ENCODE measurements at places on chromosomes 16 and 17.

DNA sequence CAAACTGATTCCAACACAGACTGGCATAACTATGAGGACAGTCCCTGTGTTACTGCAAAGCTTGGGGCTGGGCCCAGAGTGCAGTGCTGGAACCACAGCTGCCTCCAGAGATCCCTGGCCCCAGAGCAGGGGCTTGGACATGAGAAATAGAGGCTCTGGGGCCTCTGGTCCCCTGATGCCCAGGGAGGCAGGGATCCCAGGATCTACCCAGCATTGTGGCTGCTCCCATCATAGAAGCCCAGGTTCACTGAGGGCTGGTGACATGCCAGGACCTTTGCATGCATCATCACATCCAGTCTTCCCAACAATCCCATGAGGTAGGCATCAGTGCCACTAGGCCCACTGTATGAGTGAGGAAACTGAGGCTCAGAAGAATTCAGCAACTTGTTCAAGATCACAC is 95.8 kb downstream of the TMEM132E start:
- DNase-seq: no peak

DNA sequence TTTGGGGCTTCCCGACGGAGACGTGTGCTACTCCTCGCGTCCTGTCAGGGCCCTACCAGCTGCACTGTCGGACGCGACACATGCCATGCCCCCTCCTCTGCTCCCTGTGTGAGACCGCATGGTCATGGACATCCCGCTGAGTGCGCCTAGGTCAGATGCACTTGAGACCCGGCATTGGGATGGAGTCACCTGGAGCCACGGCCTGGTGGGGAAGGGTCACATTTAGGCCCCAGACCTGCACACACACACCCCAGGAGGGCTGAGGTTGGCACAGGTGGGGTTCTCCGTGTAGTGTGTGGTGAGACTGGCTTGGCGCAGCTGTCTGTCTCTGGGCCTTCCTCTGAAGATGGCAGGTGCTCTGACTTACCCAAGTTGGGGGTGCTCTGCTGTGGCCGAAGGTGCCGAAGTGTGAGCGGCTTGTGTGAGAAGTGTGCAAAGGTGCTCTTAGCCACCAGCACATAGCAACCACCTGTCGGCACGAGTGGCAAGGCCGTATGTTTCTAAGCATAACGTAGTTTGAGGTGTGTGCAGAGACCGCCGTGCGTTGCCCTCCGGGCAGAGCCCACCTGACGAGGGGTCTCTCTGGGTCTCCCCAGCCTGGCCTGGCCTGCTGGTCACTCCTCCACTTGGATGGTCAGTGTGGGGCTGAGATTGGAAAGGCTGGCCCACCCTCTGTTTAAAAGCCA is 108.6 kb downstream of the BANP start:
- no peak for DNase-seq

- no peak for DNase-seq
Measured at GRCh38 chr16:3266873-3267537, 10.6 kb upstream of the MEFV start.

DNA sequence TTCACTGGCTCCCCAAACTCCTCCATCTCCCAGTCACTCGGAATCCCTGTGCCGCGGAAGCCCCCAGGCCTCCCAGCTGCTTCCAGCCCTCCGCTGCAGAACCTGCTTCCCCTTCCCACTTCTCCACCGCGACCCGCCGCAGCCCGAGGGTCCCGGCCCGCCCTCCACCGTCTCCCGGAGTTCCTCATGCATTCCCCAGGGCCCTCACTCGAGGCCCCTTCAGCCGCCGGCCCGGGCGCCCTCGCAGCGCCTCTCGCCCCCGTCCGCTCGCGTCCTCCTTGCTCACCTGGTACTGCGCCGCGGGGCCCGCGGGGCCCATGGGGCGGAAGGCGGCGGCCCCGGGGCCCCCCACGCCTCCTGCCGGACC is 329 bp downstream of the SMARCD2 start:
- DNase-seq: no peak

GRCh38 chr17:70535986-70536385 is 366.7 kb downstream of the KCNJ2 start:
- no peak for DNase-seq

DNA sequence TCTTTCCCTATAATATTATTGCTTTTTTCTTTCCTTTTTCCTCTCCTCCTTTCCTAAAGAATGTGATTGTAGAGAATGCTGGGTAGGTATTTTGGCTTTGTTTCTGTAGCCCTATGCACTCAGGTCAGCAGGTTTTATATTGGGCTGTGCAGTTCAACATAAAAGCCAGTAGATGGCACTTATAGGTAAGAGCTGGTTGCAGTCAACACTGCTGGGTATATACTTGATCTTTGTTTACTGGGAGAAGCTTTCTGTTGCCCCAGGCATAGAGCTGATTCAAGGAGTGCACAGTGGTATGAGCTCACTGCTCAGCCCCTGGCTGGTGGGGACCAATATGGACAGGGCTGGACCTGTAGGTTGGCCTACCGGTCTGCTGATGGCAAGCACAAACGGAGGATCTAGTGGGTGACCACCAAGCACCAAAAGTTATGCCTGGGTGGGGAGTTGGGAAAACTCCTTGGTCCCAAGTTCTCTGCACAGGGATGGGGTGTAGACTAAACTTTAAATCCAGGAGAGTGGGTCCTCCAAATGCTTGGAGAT is 378.9 kb downstream of the PMP22 start:
- no peak for DNase-seq

DNA sequence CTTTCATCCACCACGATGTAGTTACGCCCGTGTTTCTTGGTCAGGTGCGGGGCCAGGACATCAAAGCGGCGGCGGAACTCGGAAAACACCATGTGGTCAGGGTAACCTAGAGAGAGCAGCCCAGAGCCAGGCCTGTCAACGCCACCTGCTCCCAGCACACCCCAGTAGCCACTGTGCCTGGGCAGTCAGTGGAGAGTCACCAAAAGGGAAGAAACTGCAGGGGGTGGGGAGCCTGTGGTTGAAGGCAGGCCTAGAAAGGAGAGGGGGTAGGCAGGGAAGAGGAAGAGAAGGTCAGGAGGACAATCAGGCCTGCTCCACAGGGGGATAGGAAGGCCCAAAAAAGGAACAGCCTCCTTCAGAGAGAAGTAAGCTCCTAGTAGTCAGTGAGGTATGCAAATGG is 64.1 kb downstream of the PIPOX start:
- no peak for DNase-seq

DNA sequence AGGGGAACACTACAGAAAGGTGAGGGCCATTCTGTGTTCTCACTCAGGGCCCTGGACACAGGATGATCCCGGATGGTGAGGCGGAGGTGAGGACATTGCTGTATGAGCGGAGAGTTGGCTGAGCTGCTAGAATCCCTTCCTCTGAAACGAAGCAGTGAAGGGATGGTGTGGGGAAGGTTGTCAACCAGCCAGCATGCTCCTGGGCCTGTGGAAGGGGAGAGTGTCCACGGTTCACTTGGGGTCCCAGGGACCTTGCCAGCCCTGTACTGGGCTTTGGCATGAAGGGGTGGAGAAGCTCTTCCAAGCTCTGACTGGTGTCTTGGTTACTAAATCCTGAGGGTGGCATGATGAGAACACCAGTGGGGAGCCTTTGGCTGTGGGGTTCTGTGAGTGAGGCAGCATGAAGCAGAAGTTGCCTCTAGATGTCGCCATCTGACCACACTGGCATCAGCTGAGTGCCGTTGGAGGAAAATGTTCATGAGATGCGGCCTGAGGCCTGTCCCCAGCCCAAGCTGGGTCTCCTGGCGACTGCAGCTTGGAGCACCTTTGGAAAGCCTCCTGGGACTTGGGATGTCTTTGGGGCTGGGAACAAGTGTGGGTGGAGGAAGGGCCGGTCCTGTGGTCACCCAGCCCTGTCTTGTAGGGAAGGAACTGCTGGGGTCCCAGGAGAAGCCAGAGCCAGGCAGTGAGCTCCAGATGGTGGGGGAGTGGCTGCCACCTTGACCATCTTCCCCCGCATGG is 14.8 kb downstream of the PDP2 start:
- no peak for DNase-seq

DNA sequence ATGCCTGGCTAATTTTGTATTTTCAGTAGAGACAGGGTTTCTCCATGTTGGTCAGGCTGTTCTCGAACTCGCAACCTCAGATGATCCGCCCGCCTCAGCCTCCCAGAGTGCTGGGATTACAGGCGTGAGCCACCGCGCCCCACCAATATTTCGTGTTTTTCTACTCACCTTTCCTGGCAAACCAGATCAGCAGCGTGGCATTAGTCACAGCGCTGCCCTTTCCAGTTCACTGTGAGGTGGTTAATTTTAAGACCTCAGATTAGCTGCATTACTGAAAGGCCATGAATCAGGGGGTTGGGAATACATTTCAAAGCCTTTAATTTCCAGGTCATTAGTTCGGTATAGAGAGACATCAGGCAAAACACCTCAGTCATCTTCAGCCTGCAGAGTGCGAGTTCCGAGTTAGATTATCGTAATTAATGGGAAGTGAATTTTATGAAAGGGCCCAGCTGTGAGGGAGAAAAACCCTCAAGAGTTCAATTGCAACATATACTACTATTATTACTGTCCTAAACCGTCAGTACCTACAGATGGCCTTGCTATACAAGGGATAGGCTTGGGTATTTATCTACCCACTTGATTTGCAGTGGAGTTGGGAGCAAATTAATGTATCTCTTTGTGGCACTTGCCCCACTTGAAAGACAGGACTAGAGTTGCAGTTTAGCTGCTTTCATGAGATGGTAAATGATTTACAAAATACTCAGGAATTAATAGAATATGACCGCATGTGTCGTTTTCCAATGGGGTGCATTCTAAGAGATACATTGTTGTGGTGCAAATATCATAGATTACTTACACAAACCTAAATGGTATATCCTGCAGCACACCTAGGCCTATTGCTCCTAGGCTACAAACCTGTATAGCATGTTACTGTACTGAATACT is 2.1 kb upstream of the USP32 start:
- no peak for DNase-seq

GRCh38 chr16:31134625-31135534 is 647 bp downstream of the PRSS8 start:
- DNase-seq: no peak

- no peak for DNase-seq
Measured at GRCh38 chr17:2198927-2199326, 104.7 kb downstream of the SMG6 start.

DNA sequence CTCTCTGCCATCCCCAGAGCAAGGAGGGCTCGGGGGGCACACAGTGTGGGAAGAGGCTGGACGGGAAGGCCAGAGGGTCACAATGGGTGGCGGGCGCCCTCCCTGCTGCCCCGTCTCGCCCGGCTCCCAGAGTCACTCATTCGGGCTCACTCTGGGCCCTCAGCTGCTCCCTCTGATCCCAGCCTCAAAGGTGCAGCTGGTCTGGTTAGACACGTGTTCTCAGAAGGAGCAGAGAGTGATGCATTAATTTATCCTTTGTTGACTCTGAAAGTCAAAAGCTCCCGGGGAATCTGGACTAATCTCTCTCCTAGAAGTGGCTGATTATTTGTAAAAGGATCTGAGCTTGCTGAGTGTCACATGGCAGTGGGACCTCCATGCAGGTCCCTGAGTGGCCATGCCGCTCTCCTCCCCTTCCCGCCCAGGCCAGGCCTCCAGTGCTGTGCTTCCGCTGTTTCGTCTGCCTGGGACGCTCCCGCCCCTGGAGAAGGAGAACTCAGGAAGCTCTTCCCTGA is 87.5 kb downstream of the SEC14L1 start:
- peak; percentile 61 for DNase-seq

- no peak for DNase-seq
Measured at GRCh38 chr17:68382582-68383085, 74.7 kb downstream of the WIPI1 start.

- DNase-seq: no peak
Measured at GRCh38 chr17:7862692-7863437, 5.1 kb downstream of the CYB5D1 start.

DNA sequence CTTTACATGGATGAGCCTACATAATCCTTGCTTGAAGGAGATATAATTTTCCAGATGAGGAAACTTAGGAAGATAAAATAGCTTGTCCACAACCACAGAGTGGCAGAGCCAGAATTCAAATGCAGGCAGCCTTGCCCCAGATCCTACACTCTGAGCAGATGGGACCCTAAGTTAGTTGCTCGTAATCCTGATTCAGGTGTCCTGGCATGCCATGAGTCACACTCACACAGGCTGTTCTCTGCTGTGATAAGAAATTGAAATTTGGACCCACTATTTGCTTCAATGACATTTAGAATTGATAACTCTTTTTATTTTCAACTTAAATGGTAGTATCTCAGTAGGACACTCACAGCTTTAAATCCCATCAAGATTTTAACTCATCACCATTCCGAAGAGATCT is 150.7 kb upstream of the CACNG5 start:
- DNase-seq: no peak

GRCh38 chr17:1535737-1536136 is 19.3 kb upstream of the INPP5K start:
- no peak for DNase-seq

GRCh38 chr16:89687092-89687940 is 827 bp downstream of the CDK10 start:
- DNase-seq: no peak

DNA sequence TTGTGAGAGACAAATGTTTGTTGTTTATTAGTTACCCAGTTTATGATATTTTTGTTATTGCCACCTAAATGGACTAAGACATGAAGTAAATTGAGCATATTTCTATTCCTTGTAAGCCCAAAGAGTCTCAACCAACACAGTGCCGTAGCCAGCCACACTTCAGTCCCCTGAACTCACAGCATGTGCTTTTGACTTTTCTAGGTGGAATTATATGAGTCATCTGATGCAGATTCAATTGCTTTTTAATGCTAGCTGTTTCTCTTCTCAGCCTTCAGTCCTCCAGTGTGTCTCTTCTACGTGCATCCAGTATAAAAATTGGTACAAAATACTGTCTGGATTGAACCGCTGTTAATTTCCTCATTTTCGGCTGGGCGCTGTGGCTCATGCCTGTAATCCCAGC is 39.0 kb downstream of the IQCK start:
- DNase-seq: no peak

GRCh38 chr16:76940251-76940650 is 250.7 kb upstream of the MON1B start:
- DNase-seq: no peak

DNA sequence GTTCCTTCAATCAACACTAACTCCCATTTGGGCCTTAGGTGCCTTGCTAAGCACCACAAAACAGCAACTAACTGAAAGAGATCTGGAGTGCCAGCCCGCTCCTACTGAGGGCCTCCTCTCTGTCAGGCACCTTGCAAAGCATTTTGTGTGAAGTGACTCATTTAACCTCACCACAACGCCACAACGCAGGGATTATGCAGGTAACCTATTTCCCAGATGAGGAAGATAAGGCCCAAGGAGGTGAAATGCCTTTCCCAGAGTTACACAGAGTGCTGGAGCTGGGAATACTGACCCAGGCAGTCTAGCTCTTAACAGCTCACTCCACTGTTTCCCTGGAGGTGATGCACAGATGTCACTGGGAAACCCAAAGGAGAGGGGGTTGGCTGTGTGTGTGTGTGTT is 32.8 kb downstream of the DRC3 start:
- DNase-seq: no peak

DNA sequence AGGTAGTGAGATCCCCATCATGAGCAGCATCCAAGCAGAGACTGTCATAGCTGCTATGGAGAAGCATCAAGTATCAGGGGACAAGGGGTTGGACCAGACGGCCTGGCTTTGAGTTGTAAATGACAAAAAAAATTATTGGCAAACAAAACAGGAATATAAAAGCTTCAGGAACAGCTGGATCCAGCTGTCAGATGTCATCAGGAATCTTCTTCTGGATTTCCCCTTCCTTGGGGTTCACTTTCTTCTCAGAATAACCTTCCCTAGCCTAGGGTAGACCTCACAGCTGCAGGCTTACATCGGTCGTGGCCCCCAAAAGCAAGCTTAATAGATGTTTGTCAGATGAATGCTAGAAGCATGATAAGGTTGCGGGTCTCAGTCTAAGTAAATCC is 17.2 kb upstream of the RAI1 start:
- DNase-seq: no peak
